ENCODE measurements at places on chromosomes 5 and 9.

GRCh38 chr5:7377761-7378160, 18.2 kb upstream of the ADCY2 start:
- no peak for DNase-seq

DNA sequence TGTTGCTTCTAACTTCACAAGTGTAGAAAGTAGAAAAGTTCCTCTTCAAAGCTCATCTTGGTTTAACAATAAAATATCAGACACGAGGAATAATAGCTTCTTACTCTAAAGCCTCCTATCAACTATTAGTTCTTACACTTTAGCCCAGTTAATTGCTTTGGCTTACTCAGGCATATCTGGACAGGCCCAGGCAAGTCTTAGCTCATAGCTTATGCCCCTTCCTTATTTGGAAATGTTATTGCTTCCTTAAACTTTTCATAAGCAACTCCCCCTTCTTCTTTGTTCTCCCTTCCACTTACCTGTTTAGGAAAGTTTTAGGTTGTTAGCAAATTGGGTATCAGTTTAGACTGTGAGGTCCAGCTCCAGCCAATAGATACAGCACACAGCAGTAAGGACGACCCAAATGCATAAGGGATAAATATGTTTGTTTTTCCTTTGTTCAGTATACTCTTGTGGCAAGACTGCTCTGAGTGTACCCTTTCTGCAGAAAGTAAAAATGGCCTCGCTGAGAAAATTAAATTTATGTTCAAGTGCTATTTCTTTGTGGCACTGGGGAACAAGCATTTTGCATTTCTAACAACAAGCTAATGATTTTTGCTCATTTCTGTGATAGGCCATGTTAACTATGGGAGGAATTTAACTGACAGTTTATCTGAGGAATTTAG, 162.1 kb downstream of the SMC2 start:
- DNase-seq: no peak

- no peak for DNase-seq
Measured at GRCh38 chr9:76510041-76510440, 51.1 kb downstream of the GCNT1 start.

- DNase-seq: no peak
Measured at GRCh38 chr9:101792475-101792874, 54.0 kb upstream of the GRIN3A start.

- DNase-seq: no peak
Measured at GRCh38 chr5:73322437-73323076, 126.0 kb downstream of the FOXD1 start.

GRCh38 chr5:138246822-138247221, 27.6 kb downstream of the GFRA3 start:
- no peak for DNase-seq

Measured in activated T-helper 2 cell treated with anti-CD3 and anti-CD28 coated beads, Interferon-gamma antibody, Interleukin-2, Interleukin-4, amounts not matched to agents 10 μg/mL and 5 μg/mL and 100 μg/mL, durations not matched to agents 14 hours and 24 hours and 36 hours (primary cell).